ENCODE measurements at places on chromosomes 2 and 18.

GRCh38 chr2:96493072-96493471 is 12.1 kb downstream of the NEURL3 start:
- DNase-seq = no peak

DNA sequence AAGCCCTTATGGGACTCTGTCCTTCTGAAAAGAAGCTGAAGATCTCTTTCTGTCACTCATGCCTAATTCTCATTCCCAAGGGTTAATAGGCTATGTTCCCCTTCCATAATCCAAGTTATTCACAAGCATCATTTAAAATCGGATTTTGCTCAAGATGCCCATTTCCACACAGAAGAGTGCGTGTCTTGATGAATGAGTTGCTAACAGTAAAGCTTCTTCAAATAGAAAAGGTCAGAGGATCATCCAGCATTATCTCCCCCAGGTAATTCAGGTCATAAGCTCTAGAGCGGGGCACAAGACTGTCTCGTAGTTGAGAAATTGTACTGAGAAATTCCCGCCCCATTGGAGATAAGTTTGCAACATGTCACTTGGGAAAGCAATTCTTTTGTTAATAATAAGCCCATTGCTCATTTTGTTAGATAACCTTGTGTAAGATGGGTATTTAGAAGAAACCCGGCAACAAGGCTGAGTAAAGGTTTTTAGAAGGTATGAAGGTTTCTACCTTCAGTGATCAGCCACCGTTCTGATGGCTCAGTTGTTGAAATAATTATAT is 290.7 kb upstream of the EPAS1 start:
- no peak for DNase-seq

- no peak for DNase-seq
These were observed 14.6 kb downstream of the ZEB2 start for GRCh38 chr2:144505245-144505831.

DNA sequence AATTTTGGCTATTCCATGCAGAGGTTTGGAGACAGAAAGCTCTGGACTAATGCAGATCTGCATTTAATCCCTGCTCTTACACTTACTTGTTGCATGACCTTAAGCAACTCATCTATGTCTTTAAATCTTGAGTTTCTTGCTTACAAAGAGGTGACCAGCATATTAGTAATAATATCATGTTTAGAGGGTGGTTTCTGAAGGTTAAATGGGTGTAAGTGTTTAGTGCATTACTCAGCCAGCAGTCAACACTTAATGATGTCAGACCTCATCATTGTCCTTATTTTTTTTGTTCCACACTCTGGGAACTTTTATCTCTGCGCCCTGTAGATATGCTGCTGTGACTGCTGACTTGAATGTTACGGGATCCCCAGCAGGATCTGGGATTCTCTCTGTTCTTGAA is 1.7 kb downstream of the IL1RL1 start:
- DNase-seq = no peak

GRCh38 chr2:31107591-31108300 is 30.5 kb downstream of the GALNT14 start:
- no peak for DNase-seq

DNA sequence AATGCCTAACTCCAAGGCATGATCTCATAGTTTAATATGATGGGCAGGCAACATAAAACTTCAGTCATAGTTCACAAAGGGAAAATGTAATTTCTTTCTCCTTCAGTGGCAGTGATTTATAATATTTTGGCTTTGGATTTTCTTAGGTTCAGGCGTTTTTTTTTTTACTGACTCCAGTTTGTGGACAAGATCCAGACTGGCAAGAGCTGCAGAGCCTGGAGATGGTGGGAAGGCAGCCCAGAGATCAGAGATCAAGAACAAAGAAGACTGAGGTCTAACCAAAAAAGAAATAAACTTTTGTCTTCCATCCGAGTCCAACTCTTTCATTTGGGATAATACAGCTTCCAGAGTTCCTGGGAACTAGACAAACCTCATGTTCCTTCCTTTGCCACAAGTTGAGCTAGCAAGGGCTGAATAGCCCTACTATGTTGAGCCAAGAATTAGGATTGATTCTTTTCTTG is 215.3 kb upstream of the SETBP1 start:
- DNase-seq = no peak

- DNase-seq = peak; percentile 44
These were observed 96.6 kb upstream of the LYPD1 start for GRCh38 chr2:132766573-132766972.

DNA sequence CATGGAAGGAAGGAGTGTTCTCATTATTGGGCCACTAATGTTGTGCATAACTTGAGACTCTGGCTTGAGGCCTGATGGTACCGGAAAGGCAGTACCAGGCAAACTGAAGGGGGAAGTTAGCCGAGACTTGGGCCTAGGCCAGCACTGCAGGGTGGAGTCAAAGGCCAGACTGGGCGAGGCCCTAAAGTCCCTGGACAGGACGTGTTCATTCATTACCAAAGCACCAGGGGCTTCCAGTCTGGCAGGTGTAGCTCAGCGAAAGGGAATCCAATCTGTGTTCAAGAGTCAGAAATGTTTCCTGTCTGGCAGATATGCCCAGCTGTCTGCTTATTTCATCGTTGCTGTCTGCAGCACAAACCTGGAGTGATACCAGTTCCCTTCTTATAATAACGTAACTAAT is 4.7 kb upstream of the ITSN2 start:
- DNase-seq = peak; percentile 47

DNA sequence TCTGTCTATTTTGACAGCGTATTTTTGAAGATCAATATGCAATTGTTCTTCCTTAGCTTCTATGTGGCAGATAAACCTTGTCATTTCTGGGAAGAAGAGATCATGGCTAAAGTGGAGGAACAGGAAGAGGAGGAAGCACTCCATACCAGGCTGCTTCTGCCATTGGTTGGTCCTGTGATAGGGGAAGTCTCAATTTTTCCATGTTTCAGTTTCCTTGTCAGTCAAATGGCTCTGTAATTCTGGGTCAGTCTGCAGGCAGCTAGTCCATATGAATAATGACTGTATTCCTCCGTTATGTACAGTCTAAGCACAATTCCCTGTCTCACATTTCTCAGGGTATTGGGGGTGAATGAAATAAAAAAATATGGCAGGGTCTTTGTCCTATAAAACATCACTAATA is 277.6 kb upstream of the CXCR4 start:
- no peak for DNase-seq

DNA sequence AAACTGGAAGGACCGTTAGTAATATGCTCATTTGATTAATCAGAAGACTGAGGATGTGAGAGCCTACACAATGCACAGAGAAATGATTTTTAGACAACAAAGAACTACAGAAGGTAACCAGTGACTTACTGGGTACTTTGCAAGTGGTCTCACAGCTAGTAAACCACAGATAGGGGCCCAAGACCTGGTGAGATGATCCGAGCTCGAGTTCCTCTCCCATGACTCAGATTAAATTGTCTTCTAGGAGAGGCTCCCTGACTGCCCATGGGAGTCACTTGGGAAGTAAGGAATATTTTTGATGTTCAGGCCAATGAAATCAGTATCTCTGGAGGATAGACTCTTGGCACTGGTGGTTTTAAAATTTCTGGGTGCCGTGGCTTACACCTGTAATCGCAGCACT is 220.2 kb downstream of the CLIP4 start:
- DNase-seq = no peak

GRCh38 chr2:128314348-128315121 is 4.1 kb downstream of the HS6ST1 start:
- no peak for DNase-seq

DNA sequence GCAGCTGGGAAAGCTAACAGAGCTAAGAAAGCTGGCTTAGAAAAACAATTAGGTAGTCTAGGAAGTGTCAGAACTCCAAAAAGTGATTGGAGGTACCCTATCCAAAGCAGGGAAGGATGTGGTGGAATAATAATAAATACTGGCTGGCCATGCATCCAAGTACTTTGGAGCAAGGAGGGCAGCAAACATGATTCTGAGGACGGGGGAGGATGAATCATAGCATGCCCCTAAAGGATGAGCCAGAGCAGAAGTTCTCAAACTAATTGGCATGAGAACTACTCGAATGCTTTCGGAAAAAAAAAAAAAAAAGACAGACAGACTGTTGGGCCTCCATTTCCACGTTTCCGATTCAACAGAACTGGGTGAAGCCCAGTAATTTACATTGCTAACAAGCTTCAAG is 2.4 kb downstream of the CWC22 start:
- no peak for DNase-seq

GRCh38 chr2:207796585-207797350 is 27.1 kb upstream of the FZD5 start:
- DNase-seq = peak; percentile 84

DNA sequence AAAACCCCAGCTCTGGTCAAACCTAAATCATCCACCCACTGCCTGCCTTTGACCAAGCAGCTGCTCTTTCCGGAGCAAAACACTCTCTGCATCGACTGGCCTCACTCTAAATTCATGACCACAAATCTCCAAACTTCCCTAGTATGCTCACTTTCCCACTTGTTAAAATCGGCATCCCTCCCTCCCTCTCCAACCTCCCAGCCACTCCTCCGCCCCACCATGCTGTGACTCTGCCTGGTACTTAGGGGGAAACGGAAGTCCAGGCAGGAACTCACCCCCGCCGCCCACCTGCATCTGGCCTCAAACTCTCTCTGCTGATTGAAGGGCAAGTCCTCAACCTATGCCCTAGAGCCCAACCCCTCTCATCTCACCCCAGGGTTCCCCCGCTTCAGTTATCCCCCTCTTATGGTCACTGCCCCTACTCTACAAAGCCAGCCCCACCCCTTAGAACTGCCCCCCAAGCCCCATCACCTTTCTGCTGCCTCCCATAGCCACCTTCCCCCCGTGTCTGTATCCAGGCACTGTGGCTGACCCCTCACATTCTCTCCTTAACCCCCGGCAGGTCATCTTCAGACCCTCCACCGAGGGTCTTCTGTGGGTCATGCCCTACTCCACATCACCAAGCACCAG is 3.8 kb upstream of the ADRA2B start:
- no peak for DNase-seq

- no peak for DNase-seq
These were observed 843.0 kb downstream of the DPP10 start for GRCh38 chr2:115285416-115285815.

Measured in NCI-H2029 treated with DMSO at 0.1 percent for 48 hours (cell line).